ENCODE measurements at places on chromosomes 13 and 19.

GRCh38 chr19:5612891-5613865 is 9.4 kb downstream of the SAFB2 start:
- no peak for DNase-seq

- DNase-seq: no peak
Measured at GRCh38 chr19:42627916-42628315, 33.2 kb upstream of the CEACAM8 start.

GRCh38 chr13:100460266-100460665 is 128.3 kb downstream of the GGACT start:
- DNase-seq: no peak

DNA sequence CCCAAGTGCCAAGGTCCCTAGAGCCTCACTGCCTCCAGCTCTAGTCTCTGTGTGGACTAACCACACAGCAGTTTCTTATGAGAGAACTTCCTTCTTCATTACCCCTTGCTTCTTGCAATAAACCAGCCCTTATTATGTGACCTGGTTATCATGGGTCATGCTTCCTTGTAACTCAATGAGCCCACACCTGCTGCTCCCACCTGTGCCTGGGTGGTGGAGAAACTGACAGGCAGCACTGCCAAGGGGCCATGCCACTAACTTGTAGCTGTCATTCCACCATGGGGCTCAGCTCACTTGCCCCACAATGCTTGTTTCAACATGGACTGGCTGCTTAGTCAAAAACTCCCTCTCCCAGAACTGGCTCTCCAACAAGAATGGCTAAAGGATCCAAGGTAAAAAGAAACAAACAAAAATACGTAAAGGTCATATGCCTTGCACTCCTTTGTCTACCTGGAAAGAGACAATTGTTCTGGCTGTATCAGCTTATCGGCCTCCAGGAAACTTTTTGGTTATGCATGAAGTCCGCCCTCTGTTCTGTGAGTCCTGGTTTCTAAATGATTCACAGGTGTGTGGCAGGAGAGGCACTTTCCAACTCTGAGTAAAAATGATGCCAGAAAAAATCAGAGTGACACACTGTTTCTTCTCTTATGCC is 446.4 kb downstream of the COG6 start:
- DNase-seq: no peak

- no peak for DNase-seq
Measured at GRCh38 chr19:49441960-49442350, 628 bp upstream of the SLC17A7 start.

DNA sequence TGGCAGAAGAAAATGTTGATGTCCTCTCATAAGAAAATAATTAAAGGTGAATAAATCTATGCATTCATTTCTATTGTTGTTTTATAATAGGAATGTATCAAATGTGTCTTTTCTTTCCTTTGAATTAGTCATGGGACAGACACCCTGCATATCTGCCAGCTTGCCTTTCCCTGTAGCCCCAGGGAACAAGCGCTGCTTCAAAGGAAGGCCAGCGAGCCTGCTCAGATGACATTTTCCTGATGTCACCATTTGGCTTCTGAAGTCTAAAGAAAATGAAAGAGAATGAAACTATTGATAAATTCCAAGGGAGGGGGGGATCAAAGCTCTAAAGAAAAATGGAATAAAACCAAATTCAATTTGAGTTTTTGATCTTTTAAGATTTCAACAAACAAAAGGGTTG is 574.8 kb downstream of the IRS2 start:
- no peak for DNase-seq

Measured in T-helper 2 cell (primary cell).